ENCODE measurements at places on chromosomes 12 and 14. TPM values are rescaled to one million over a fixed set of nuclear protein-coding genes. Genes with fewer than 3 reads are reported as not detected.

- DNase-seq = no peak
These were observed 578.7 kb upstream of the SEL1L start for GRCh38 chr14:82112210-82112839.

GRCh38 chr12:67474934-67475620 lies 173.5 kb upstream of the DYRK2 start:
- no peak for DNase-seq

DNA sequence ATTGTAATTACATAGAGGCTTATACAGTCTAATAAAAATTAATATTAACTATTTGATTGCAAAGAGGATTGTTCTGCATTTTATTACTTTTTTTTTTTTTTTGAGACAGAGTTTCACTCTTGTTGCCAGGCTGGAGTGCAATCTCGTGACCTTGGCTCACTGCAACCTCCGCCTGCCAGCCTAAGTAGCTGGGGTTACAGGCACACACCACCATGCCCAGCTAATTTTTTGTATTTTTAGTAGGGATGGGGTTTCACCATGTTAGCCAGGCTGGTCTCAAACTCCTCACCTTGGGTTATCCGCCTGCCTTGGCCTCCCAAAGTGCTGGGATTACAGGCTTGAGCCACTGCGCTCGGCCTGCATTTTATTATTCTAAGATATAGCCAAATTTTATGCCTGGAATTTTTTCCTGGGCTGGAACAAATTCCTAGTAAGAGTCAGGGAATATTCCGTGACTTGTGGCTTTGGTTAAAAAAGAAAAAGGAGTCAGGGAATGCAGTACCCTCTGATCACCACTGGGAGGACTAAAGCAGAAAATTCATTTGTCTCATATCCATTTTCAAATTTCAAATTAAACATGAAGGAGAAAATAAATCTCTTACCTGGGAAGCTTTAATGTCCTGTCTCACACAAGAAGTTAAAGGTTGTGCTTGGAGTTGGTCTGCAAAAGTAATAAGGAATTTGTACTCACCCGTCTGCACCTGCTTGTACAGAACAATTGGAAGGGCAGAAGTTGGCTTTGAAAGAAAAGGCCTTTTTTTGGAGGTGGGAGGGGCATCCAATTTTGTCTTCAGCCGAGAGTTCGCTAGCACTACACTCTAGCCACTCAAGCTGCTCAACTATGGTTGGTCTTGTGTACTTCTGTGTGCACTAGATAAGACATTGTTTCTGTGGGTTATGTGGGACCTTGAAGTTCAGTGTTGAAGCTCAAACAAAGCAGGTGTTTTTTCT lies 8.7 kb downstream of the MARK3 start:
- no peak for DNase-seq

- no peak for DNase-seq
These were observed 374 bp downstream of the CYP46A1 start for GRCh38 chr14:99684410-99684934.

DNA sequence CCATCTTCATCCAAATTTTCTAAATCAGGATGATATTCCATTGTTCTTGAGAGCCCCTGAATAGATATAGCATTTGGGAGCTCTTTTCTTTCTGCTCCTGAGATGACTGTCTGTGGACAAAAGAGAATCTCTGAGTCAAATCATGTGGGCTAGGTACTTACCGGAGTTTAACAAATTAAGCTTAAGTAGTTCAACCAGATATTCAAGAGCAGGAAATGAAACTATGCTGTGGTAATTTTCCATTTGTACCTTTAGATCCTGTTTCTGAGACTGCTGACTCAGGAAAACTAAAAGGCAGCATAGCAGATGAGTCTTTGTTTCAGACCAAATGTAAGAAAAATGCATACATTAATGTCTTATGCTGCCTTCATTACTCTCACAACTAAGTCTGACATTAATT lies at the start of gene CLEC7A:
TSS of gene CLEC7A (minus strand) at position 158 of the 400 bp plus-strand sequence. CDS start at position 41, 117 bp downstream.
- DNase-seq = no peak

DNA sequence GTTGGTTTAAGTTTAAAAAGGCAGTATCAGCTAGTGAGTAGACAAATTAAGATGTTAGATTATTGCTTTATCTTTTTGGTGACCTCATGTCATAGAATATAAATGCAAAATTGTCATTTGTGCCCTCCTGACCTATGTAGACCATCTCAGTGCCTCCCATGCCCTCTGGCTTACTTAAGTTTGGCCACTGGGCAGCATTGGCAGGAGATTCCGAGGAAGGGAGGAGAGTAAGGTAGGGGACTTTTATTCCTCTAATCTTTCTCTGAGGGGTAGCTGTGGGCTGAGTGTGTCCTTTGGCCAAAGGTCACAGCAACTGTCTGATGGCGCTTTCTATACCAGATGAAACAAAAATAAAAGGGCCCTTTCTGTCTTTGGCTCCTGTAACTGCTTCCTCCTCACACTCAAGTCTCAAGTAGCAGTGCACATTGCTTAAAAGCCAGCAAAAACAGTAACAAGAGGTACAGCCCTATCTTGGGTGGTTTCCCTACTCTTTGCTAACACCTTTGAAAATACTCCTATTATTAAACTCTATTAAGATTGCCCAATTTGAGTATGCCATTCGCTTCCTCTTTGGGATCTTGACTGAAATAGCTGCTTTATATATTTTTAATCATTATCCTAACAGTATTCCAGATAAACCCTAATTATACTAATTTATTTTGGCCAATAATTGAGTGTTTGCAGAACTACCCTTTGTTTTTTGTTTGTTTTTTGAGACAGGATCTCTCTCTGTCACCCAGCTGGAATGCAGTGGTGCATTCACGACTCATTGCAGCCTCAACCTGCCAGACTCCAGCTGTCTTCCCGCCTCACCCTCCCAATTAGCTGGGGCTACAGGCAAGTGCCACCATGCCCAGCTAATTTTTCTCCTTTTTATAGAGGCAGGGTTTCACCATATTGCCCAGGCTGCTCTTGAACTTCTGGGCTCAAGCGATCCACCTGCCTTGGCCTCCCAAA lies 56.5 kb upstream of the KCNH3 start:
- no peak for DNase-seq

- DNase-seq = no peak
These were observed at the start of gene CMTM5 for GRCh38 chr14:23376482-23377197. Gene CMTM5, plus strand, starts transcription at chr14:23377046. Its CDS starts 206 bp downstream, at chr14:23377252.

DNA sequence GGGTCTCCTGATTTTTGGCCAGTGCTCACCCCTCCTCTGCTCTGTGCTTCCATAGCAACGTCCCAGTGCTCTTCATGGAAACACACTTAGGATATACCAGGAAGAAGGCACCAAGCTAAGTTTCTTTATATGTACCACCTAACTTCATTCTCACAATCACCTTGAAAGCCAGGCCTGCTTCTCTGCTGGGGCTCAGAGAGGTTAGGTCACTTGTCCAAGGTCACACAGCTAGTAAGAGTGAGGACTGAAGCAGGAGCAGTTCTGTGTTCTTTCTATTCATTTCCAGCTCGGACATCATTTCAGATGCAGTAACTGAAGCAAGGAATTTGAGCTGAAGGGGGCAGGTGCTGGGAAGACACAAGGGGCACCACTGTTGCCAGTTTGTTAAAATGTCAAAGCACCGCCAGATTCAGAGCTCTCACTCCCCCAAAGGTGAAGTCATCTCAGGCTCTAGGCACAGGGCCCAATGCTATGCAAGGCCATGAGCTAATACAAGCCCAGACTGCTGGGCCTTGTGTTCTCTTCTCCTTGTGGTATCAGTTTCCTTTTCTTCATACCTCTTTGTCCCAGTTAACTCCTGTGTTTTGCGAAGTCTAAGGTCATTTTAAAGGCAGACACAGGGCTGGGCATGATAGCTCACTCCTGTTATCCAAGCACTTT lies 19.7 kb upstream of the YY1 start:
- no peak for DNase-seq

DNA sequence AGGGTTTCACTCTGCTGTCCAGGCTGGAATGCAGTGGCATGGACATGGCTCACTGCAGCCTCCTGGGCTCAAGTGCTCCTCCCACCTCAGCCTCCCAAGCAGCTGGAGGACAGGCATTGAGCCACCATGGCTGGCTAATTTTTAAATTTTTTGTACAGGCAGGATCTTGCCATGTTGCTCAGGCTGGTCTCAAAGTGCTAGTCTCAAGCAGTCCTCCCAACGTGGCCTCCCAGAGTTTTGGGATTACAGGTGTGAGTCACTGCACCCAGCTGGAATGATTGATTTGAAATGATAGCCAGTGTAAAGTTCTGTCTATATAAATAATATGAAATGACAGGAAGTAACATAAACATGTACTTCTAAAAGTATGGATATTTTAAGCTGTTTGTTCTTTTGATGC lies 172.7 kb downstream of the FUT8 start:
- DNase-seq = no peak

- DNase-seq = no peak
These were observed 122.6 kb downstream of the RAD51B start for GRCh38 chr14:67942080-67942710.

GRCh38 chr12:79327465-79327864 lies 363.3 kb downstream of the PAWR start:
- DNase-seq = no peak

- no peak for DNase-seq
These were observed 75.6 kb downstream of the MED13L start for GRCh38 chr12:116201908-116202307.

DNA sequence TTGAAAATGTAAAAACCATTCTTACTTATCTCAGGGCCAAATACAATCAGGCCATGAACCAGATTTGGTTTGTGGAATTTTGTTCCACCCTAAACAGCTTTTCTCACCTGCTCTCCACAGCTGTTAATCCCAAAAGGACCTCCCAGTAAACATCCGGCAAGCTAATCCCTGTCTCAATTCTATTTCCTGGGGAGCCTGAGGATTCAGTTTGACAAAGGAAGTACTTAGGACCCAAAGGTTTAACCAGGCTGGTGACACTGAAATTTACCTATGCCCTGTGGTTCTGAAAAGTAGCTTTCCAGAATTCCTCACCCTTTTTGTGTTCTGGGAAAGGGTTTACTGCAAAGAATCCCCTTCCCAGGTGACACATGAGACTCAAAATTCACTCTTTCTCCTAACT lies 15.0 kb downstream of the CAPZA3 start:
- no peak for DNase-seq

DNA sequence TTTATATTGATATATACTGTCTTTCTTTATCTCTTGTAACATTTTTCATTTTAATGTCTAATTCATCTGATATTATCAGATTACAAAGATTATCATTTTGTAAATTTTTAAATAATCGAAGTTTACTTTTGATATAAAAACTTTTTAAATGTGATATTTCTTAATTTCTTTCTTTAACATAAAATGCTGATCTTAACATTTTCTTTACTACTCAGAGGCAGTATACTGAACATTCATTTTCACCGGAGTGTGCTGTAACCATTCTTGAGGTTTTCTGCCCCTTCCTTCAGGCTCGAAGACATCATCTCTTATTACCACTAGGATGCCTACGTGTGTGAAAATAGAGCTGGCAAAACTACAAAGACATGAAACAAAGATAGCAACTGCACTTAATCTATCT lies 186.9 kb downstream of the DIO2 start:
- no peak for DNase-seq

- DNase-seq = no peak
These were observed at the start of gene KRT7 for GRCh38 chr12:52232674-52233461. Gene KRT7, plus strand, starts transcription at chr12:52233243. Its CDS starts 54 bp downstream, at chr12:52233297.

SLC38A6 gene
- total RNA-seq = 10.2 TPM

KRT6C gene
- total RNA-seq = not detected

LRP1 gene
- total RNA-seq = 106 TPM

LRFN5 gene
- not detected for total RNA-seq

MSI1 gene
- total RNA-seq = 21.7 TPM

OTUB2 gene
- 1.2 TPM for total RNA-seq

All from Caco-2 (cell line).